ENCODE measurements at places on chromosomes 12 and 14.

- DNase-seq: no peak
These were observed 16.8 kb downstream of the PELI2 start for GRCh38 chr14:56135001-56135400.

DNA sequence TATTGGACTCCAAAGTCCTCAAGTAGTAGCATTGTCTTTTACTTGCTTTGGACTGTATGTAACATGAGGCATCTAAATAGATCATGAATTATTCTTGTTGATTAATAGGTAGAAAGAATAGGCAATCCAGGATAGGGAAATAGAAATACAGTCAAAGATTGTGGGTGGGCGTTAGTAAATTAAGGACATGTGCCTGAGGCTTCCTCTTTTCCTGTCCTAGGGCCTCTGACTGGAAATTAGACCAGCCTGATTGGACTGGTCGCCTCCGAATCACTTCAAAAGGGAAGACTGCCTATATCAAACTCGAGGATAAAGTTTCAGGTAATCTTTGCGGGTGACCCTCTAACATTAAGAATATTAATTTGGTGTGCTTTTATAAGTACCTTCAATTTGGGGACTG, 7.6 kb downstream of the NECAP1 start:
- DNase-seq: no peak

DNA sequence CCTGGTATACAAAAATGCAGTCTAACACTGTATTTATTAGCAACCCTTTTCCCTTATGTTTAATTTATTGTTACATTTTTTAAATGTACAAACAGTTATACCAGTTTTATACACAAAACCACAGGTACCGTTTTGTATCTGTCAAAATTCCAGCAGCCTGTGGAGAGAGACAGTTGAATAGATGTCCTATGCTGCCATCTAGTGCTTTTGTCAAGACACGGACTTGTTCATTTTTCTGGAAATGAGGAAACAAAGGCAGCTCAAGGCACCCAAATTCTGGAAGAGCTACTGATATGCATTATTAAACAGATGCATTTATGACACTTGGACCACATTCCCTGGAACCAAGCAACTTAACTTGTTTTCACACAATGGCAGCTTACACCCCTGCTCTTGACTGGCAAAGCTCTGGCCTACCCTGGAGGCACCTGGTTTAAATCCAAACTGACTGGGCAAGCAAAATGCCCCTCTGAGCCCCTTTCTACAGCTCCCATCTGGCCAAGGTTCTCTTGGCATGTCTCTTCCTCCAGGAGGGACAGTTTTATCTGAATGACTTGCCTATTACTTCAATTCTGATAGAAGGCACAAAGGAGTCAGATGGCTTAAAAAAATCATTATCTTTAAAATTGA, 286.9 kb upstream of the PRKD1 start:
- no peak for DNase-seq

- no peak for DNase-seq
These were observed 1126.4 kb upstream of the FLRT2 start for GRCh38 chr14:84403585-84403984.

DNA sequence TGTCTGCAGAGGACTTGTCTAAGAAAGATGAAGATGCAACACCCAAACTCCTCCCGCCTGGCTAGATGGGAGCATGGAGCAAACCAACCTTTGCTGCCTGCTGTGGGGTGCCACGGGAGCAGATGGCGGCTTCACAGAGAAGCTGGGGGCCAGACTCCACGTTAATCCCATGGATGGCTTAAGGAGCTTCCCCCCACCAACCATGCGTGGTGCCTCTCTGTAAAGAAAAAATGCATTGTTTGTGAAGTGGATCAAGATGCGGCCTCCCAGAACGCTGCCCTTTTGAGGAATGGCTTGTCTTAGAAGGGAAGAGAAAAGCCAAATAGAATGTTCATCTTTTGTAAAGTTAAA, 15.6 kb downstream of the MVK start:
- no peak for DNase-seq

DNA sequence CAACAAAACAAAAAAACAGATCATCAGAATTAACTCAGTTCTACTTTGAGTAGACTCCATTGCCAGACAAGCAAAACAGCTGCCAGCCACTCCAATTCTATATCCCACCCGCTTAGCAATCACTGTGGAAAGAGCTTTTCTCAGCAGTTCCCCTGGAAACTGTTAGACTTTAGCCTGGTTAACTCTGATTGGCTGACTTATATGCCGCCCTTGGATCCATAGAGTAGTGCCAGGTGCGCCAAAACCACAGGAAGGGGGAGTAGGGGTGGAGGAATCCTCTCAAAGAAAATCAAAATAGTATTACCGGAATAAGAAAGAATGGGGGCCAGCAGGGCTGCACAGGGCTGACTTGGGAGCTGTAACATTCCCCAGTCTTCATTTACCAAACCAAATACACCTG, 5.4 kb upstream of the EML5 start:
- DNase-seq: no peak

DNA sequence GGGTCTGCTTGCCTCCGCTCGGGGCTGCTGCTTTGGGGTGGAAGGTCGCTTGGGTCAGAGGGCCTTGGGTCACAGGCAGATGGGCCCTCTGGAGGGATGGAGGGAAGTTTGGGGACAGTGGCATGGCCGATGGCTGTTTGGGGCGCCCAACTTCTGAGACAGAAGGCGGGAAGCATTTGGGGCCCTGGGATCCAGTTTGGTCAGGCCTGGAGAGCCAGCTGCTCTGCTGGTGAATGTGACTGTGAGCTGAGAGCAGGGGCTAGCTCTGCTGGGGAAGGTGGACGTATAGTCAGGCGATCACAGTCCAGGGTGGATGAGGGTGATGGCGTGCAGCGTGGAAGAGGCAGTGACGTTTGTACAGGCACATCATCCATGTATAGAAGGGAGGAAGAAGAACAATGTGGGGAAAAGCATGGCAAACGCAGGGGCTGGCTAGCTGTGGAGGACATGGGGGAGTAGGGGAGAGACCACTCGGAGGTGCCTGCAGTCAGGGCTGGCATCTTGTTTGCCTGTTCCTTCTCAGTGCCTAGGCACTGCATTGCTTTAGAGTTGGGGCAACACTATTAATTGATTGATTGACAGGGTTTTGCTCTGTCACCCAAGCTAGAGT, 57.5 kb downstream of the TSPAN9 start:
- DNase-seq: no peak

DNA sequence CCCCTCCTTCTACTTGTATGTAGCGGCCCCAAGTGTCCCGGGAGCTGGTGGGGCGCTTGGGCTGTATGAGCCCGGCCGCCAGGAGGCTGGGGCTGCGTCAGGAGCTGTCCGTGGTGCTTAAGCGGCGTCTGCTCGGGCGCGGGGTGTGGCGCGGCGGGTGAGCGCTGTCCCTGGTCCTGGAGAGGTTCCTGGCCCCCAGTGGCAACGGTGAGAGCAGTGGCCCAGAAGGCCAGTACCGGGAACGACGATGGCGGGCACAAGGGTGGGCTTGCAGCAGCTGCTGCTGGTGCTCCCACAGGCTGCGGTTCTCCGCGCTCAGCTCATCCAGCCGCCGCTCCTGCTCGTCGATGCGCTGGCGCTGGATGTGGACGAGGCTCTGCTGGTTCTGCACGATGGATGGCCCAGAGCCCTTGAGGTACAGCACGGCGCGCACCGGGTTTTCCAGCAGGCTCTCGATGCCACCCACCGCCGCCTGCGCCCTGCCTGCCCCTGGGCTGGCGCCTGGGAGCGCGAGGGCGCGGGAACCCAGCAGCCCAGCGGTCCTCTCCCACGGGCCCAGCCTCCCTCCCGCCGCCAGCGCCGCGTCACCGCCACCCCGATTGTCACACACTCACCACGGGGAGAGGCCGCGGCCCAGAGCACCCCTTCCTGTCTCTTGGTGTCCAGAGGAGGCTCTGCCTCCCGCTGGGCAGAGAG, 41.9 kb upstream of the FKBP4 start:
- peak; percentile 57 for DNase-seq

- DNase-seq: no peak
These were observed 23.0 kb downstream of the STX2 start for GRCh38 chr12:130816097-130816496.

DNA sequence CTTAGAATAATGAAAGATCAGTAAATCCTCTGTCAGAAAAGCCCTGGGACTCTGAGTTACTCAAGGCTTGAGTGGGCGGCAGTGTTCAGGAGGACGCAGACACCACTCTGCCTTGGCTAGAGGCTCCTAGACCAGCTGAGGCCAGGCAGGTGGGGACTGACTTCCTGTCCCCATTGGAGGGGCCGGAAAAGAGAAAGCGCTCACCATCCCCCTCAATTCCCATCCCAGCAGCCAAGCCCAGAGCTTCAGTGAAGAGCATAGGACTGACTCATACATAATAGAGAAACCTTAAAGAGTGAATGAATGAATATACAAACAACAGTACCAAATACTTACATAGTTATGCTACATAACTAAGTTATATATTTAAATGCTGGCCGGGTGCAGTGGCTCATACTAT, 62.0 kb downstream of the PLEKHG7 start:
- no peak for DNase-seq

DNA sequence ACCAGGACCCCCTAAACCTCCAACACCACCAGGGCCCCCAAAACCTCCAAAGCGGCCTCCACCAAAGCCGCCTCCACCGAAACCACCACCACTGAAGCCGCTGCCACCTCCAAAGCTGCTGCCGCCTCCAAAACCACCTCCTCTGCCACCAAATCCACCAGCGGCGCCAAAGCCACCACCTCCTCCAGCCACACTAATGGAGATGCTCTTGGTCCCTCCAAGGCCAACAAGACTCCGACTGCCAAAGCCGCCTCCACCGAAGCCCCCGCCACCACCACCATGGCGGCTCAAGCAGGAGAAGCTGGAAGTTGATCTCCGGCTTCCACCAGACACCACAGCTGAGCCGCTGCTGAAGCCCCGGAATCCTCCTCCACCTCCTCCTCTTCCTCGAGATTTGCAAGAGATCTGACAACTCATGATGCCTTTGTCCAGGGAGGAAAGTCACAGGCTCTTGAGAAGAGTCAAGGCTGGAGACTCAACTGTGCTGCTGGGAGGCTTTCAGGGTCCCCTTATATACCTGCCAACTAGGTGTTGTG, at the start of gene KRT2:
KRT2 (minus strand) TSS at position 486 of the 536 bp plus-strand sequence; CDS start at position 417, 69 bp downstream.
- no peak for DNase-seq

GRCh38 chr12:132489602-132490266, at the start of gene FBRSL1:
FBRSL1 (plus strand) TSS chr12:132490151.
- peak; percentile 86 for DNase-seq

- DNase-seq: no peak
These were observed 8.9 kb upstream of the MYRFL start for GRCh38 chr12:69816082-69816481.

DNA sequence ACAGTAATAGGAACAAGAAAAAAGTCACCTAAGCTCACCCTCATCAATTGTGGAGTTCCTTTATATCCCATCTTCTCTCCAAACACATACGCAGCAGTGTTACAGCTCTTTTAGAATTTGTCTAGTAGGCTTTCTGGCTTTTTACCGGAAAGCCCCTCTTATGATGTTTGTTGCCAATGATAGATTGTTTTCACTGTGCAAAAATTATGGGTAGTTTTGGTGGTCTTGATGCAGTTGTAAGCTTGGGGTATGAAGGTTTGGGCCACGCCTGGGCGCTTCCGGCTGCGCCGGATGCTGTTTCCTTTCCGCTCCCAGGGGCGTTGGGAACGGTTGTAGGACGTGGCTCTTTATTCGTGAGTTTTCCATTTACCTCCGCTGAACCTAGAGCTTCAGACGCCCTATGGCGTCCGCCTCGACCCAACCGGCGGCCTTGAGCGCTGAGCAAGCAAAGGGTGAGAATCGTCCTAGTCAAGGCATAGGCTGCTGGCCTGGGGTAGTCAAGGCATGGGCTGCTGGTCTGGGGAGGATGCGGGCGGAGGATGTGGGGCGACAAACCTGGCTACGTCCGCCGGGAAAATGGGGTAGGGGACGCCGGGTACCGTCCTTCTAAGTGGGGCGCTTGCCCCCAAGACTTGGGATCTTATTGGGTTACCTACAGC, at the start of the genes C12orf57 and RNU7-1:
C12orf57 (plus strand) TSS at position 301 of the 659 bp plus-strand sequence; CDS start at position 401, 100 bp downstream.
RNU7-1 (plus strand) TSS at position 95 of the 659 bp plus-strand sequence.
- DNase-seq: peak; percentile 81

GRCh38 chr14:35932659-35933159, 106.6 kb downstream of the BRMS1L start:
- DNase-seq: peak; percentile 19

DNA sequence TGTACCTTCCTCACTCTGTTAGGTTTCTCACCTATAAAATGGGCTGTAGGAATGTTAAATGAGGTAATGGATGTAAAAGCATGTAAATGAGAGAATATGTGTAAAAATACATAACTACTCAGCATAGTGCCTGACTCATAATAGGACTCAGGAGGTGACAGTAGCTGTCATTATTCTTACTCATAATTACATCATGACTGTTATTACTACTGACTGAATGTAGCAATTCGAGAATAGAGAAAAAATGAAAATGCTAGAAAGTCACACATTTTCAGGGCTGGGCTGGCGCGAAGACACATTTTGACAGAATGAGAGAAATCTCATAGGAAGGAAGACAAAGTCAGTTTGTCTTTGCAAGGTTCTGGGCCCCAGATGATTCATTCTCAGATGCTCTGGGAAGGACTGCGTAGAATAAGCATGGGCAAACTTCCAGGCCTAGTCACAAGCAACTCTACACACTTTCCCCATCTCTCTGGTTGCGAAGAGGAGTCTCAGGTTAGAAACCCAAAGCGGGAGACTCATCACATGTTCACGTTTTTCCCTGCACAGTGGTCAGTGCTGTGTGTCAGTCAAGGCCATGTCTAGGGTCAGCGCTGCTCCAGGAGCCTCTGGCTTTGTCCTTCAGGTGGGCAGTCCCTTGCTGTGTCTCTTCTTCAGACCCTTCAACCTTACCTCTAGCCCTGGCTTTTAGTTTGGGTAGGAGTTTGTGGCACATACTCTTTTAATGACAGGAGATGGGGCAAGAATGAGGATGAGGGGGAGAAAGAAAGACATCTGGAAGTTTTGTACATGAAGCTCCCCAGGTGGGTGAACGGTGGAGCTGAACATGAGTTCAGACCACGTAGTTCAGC, 8.4 kb downstream of the GPRC5A start:
- DNase-seq: peak; percentile 38

GRCh38 chr14:71466946-71467345, 465.3 kb upstream of the RGS6 start:
- no peak for DNase-seq
